ENCODE measurements at places on chromosomes 6 and 20.
A peak's percentile ranks its signal among the peaks of the same experiment; 100 is the strongest.

GRCh38 chr6:34817446-34817845 lies 25.6 kb downstream of the BLTP3A start:
- DNase-seq, result no peak

- no peak for DNase-seq
Measured at GRCh38 chr6:7100072-7100752, 7.5 kb upstream of the RREB1 start.

- DNase-seq, result peak; percentile 9
Measured at GRCh38 chr20:17651760-17652388, 30.2 kb downstream of the RRBP1 start.

DNA sequence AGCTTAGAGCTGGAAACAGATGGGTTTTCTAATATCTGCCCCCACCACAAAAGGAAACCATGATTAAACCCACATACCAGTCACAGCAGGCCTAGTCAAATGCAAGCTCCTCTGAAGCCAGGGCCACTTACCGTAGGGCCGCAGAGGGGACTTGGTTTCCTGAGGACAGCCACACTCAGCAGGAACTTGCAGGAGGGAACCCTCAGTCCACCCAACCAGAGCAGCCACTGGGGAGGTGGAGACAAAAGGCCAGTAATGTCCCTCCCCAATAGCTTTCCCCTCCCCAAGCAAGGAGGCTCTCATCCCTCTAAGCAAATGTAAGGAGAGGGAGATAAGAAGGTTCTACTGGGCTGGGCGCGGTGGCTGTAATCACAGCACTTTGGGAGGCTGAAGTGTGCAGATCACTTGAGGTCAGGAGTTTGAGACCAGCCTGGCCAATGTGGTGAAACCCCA lies 384.4 kb upstream of the JARID2 start:
- DNase-seq, result no peak

- DNase-seq, result no peak
Measured at GRCh38 chr6:144325232-144325631, 40.1 kb downstream of the UTRN start.

GRCh38 chr20:31988430-31989015 lies 20.6 kb downstream of the XKR7 start:
- DNase-seq, result no peak
